Astrocyte (in vitro differentiated cells and primary cell): ENCODE measurements at places on chromosomes 12 and 14. TPM values are rescaled to one million over a fixed set of nuclear protein-coding genes. Genes with fewer than 3 reads are reported as not detected.

DNA sequence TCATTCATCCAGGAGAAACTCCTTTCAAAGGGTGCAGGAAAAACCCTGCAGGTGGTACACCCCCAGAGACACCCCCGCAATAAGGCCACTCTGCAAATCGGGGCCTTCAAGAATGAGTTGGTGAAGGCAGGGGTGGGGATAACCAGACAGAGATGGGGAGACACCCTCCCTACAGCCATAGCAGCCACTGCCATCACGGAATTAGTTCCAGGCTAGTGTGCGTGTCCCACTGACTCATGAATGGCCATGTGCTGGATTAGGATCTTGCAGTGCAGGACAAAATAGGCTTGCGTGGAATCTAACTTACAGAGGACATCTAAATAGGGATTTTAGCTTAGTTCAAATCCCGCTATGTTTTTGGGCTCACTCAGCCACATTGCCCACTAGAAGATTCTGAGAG lies 37.8 kb downstream of the SPRING1 start:
- no peak overlapping the region for H3K27ac ChIP-seq
- peaks cover 10% of the 10 kb centered on the region for H3K27me3 ChIP-seq
- no peak for DNase-seq
- no peak overlapping the region for H3K4me3 ChIP-seq
- H3K36me3 ChIP-seq, result no peaks in the 10 kb centered on the region

FBRSL1 gene
- 36.6 and 43.8 TPM in 2 replicates for total RNA-seq

- H3K4me1 ChIP-seq, result peaks cover 11% of the 10 kb centered on the region
- no peaks in the 10 kb centered on the region for H3K36me3 ChIP-seq
- no peaks in the 10 kb centered on the region for H3K27me3 ChIP-seq
- no peak for DNase-seq
Measured at GRCh38 chr12:79933532-79934264, 1.2 kb downstream of the PPP1R12A start.

- no peak overlapping the region for H3K4me3 ChIP-seq
- no peak for DNase-seq
- H3K4me1 ChIP-seq, result no peaks in the 10 kb centered on the region
- no peaks in the 10 kb centered on the region for H3K27me3 ChIP-seq
- H3K27ac ChIP-seq, result no peak overlapping the region
Measured at GRCh38 chr14:106080922-106081321, 554.5 kb downstream of the TMEM121 start.

NOS1 gene
- 0.05 TPM in 1 of 2 replicates, not detected in the other for total RNA-seq

DIO3 gene
- 0.46 and 0.79 TPM in 2 replicates for total RNA-seq

DNA sequence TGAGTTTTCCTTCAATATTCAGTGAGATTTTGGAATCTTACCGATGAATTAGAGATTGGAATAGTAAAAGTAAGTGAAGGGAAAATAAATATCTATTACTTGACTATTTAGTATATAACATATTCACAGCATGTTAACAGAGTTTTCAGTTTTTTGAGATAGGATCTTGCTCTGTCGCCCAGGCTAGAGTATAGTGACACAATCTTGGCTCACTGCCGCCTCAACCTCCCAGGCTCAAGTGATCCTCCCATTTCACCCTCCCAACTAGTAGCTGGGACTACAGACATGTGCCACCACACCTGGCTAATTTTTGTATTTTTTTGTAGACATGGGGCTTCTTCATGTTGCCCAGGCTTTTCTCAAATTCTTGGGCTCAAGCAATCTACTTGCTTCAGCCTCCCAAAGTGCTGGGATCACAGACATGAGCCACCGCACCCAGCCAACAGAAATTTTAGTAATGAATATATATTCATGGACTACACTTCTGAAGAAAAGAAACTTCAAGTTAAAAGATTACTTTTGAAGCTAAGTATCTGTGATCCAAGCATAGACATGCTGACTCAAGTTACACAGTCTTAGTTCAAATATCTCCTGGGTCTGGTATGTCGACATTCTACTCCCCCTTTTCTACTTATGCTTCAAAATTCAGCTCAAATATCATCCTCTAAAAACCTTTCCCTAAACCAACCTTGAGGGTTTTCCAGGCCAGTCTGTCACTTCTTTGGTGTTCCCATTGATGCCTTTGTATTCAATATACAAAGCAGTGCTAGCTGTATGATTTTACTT lies 13.8 kb downstream of the UBE2N start:
- no peaks in the 10 kb centered on the region for H3K27me3 ChIP-seq
- H3K36me3 ChIP-seq, result no peaks in the 10 kb centered on the region
- DNase-seq, result peak; percentile 52

- no peaks in the 10 kb centered on the region for H3K36me3 ChIP-seq
- no peak overlapping the region for H3K4me3 ChIP-seq
- no peaks in the 10 kb centered on the region for H3K27me3 ChIP-seq
- DNase-seq, result no peak
- H3K27ac ChIP-seq, result no peak overlapping the region
Measured at GRCh38 chr14:95432144-95433093, 84.0 kb downstream of the SYNE3 start.

GRCh38 chr14:90024910-90025309 lies 36.9 kb upstream of the KCNK13 start:
- DNase-seq, result no peak
- H3K27ac ChIP-seq, result no peak overlapping the region
- H3K27me3 ChIP-seq, result no peaks in the 10 kb centered on the region
- peaks cover 30% of the 10 kb centered on the region for H3K36me3 ChIP-seq
- no peak overlapping the region for H3K4me3 ChIP-seq

GRCh38 chr12:113245695-113246477 lies 24.6 kb downstream of the TPCN1 start:
- no peaks in the 10 kb centered on the region for H3K27me3 ChIP-seq
- peak overlapping the region; percentile 60 for H3K27ac ChIP-seq
- peak; percentile 84 for DNase-seq
- H3K4me1 ChIP-seq, result peaks cover 44% of the 10 kb centered on the region

- H3K4me1 ChIP-seq, result peaks cover 5% of the 10 kb centered on the region
- no peak overlapping the region for H3K27ac ChIP-seq
- no peak for DNase-seq
- no peak overlapping the region for H3K4me3 ChIP-seq
- H3K27me3 ChIP-seq, result peaks cover 13% of the 10 kb centered on the region
- no peaks in the 10 kb centered on the region for H3K36me3 ChIP-seq
Measured at GRCh38 chr14:38252066-38252710, 3.7 kb downstream of the CLEC14A start.

MYH6 gene
- not detected in 2 replicates for total RNA-seq

DNA sequence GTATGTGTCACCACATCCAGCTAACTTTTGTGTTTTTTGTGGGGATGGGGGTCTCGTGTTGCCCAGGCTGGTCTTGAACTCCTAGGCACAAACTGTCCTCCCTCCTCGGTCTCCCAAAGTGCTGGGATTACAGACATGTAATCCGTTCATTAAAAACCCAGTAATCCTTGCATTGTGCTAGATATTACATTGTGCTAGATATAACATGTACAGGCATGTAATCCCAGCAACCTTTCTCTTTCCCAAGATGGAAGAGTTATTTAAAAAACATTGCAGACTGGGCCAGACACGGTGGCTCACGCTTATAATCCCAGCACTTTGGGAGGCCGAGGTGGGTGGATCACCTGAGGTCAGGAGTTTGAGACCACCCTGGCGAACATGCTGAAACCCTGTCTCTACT lies 19.7 kb downstream of the ELK3 start:
- no peaks in the 10 kb centered on the region for H3K27me3 ChIP-seq
- no peak for DNase-seq
- no peak overlapping the region for H3K27ac ChIP-seq
- H3K4me1 ChIP-seq, result peaks cover 29% of the 10 kb centered on the region
- H3K36me3 ChIP-seq, result peaks cover 12% of the 10 kb centered on the region

CATSPERB gene
- 0.11 TPM in 1 of 2 replicates, not detected in the other for total RNA-seq

GRCh38 chr14:99947695-99948094 lies 117.5 kb upstream of the EVL start:
- no peaks in the 10 kb centered on the region for H3K36me3 ChIP-seq
- H3K4me1 ChIP-seq, result peaks cover 7% of the 10 kb centered on the region
- peaks cover 3% of the 10 kb centered on the region for H3K27me3 ChIP-seq

- peaks cover 22% of the 10 kb centered on the region for H3K4me1 ChIP-seq
- H3K27ac ChIP-seq, result peak overlapping the region; percentile 10
- no peak overlapping the region for H3K4me3 ChIP-seq
- no peaks in the 10 kb centered on the region for H3K27me3 ChIP-seq
- H3K36me3 ChIP-seq, result no peaks in the 10 kb centered on the region
Measured at GRCh38 chr12:77113971-77114370, 48.6 kb upstream of the E2F7 start.

- peak; percentile 5 for DNase-seq
- no peak overlapping the region for H3K27ac ChIP-seq
- no peak overlapping the region for H3K4me3 ChIP-seq
- H3K4me1 ChIP-seq, result no peaks in the 10 kb centered on the region
- no peaks in the 10 kb centered on the region for H3K27me3 ChIP-seq
- H3K36me3 ChIP-seq, result no peaks in the 10 kb centered on the region
Measured at GRCh38 chr14:86815341-86815740, 1177.6 kb downstream of the GALC start.

- no peaks in the 10 kb centered on the region for H3K4me1 ChIP-seq
- no peaks in the 10 kb centered on the region for H3K27me3 ChIP-seq
- H3K27ac ChIP-seq, result peak overlapping the region; percentile 54
- H3K36me3 ChIP-seq, result no peaks in the 10 kb centered on the region
- no peak overlapping the region for H3K4me3 ChIP-seq
Measured at GRCh38 chr12:70040141-70040540, 203.1 kb upstream of the CNOT2 start.

DNA sequence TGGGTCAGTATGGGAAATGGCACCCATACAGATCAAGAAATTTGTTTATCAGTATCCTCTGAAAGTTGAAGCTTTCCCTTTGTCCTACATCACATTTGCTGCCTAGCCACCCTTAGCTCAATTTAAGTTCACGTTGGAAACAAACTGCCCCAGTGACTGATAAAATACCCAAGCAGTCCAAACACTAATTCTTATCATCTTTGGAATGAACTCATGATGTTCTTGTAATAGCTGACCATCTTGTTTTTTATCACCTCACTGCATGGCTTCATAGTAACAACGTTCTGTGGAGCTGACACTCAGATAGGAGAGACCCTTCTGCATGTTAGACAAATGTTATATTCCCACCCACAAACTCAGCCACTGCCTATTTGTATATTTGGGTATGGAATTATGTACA lies 93.4 kb downstream of the GPR135 start:
- peaks cover 9% of the 10 kb centered on the region for H3K36me3 ChIP-seq
- DNase-seq, result no peak
- H3K27me3 ChIP-seq, result no peaks in the 10 kb centered on the region
- H3K4me3 ChIP-seq, result no peak overlapping the region

GRCh38 chr14:102666635-102667034 lies 74.2 kb downstream of the RCOR1 start:
- no peak overlapping the region for H3K27ac ChIP-seq
- H3K36me3 ChIP-seq, result no peaks in the 10 kb centered on the region
- peak; percentile 48 for DNase-seq
- H3K4me1 ChIP-seq, result peaks cover 7% of the 10 kb centered on the region
- H3K4me3 ChIP-seq, result no peak overlapping the region

DNA sequence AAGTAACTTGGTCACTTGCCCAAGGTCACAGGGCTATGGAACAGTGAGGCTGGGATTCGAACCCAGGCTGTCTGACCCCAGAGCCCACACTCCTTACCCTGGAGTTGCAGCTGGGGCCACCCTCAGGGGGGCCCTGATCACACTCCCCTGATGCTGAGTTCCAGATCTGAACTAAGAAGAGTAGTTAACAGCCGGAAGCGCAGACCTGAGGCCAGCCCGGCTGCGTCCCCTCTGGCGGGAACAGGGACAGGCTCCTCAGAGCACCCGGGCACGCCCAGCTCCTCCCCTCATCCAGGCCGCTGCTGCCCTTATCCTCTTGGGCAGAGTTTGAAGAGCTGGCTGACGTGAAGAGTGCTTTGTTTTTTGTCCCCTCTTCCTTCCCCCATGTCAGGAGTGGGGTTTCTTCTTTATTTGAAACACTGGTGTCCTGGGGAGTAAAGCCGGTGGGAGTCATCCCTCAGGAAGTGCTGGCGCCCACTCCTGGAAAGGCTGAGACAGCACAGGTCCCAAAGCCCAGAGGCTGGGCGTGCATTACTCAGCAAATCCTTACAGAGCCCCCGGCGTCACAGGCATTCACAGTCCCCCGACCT lies 8.7 kb downstream of the PHB2 start:
- peaks cover 19% of the 10 kb centered on the region for H3K4me1 ChIP-seq
- DNase-seq, result peak; percentile 70
- peak overlapping the region; percentile 7 for H3K4me3 ChIP-seq
- H3K36me3 ChIP-seq, result peaks cover 13% of the 10 kb centered on the region
- peak overlapping the region; percentile 54 for H3K27ac ChIP-seq
- H3K27me3 ChIP-seq, result no peaks in the 10 kb centered on the region

SOAT2 gene
- total RNA-seq, result not detected in 2 replicates

- DNase-seq, result peak; percentile 90
- H3K27ac ChIP-seq, result peak overlapping the region; percentile 86
- H3K4me3 ChIP-seq, result peak overlapping the region; percentile 40
- H3K27me3 ChIP-seq, result no peaks in the 10 kb centered on the region
- H3K4me1 ChIP-seq, result peaks cover 13% of the 10 kb centered on the region
- H3K36me3 ChIP-seq, result no peaks in the 10 kb centered on the region
Measured at GRCh38 chr14:56244138-56244789, 126.1 kb downstream of the PELI2 start.

- H3K27ac ChIP-seq, result no peak overlapping the region
- no peak for DNase-seq
- H3K36me3 ChIP-seq, result no peaks in the 10 kb centered on the region
- H3K4me1 ChIP-seq, result peaks cover 5% of the 10 kb centered on the region
- peaks cover 67% of the 10 kb centered on the region for H3K27me3 ChIP-seq
Measured at GRCh38 chr12:64780531-64781279, 21.5 kb upstream of the GNS start.

TOMM20L gene
- not detected in 2 replicates for total RNA-seq

NKX2-8 gene
- total RNA-seq, result not detected in 2 replicates

ASIC1 gene
- 8.1 and 8.2 TPM in 2 replicates for total RNA-seq

DNA sequence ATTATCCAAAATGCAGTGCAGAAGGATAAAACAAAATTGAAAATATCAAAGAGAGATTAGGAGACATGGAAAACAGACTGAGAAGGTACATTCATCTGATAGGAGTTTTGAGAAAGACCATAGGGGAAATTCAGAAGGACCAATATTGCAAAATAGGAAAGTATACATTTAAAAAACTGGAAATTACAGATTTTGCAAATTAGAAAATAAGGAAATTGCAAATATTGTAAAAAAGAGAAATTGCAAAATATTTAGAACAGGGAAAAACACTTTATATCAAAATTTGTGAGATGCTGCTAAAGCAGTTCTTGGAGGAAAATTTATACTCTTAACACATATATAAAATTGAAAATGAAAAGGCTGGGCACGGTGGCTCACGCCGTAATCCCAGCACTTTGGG lies 192.5 kb downstream of the FBXL14 start:
- no peaks in the 10 kb centered on the region for H3K27me3 ChIP-seq
- no peaks in the 10 kb centered on the region for H3K4me1 ChIP-seq
- no peak overlapping the region for H3K4me3 ChIP-seq
- no peaks in the 10 kb centered on the region for H3K36me3 ChIP-seq

PPP1R36 gene
- total RNA-seq, result 0.91 and 0.94 TPM in 2 replicates
